Hematopoietic multipotent progenitor cell treated with erythropoietin and hydrocortisone succinate and interleukin-3 and kit ligand, for 4 days (in vitro differentiated cells): ENCODE measurements at places on chromosomes 2 and 18.

GRCh38 chr2:159557437-159558034 is 58.8 kb downstream of the BAZ2B start:
- DNase-seq = peak; percentile 65

- peak; percentile 19 for DNase-seq
Observed at GRCh38 chr18:76619621-76620315, 124.7 kb upstream of the ZNF516 start.

- no peak for DNase-seq
Observed at GRCh38 chr2:181818840-181819239, 72.7 kb upstream of the ITPRID2 start.

DNA sequence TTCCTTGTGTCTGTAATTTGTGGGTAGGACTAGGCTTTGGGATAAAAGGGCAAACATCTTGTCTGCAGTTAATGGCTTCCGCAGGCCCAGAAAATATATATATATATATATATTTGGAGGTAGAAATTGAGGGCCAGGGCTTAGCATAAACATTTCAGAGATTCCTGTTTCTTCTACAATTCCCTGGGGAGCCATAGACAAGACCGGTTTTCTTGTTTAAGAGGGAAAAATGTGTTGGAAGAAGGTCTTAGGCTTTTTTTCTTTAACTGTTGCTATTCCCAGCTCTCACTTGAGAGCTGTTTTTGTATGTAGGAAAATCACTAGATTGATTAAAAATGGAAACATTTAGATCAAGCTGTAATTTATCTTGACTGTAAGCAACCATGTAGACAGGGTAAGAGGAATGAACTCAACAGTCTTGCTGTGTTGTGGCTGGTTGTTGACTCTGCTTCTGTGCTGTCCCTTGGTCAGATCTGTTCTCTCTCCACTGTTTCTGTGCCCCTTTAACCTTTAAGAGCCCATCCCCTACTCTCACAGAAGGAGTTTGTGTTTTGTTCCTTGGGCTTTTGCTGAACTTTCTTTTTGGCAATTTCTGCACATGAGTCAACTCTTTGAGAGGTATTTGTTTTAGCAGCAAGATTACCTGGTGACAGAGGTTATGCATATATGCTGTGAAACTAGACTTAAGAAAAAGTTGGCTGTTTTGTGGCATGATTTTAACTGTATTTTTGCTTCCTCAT is 58.3 kb downstream of the EFEMP1 start:
- DNase-seq = no peak

GRCh38 chr18:63617915-63618234 is 26.2 kb downstream of the SERPINB4 start:
- no peak for DNase-seq

DNA sequence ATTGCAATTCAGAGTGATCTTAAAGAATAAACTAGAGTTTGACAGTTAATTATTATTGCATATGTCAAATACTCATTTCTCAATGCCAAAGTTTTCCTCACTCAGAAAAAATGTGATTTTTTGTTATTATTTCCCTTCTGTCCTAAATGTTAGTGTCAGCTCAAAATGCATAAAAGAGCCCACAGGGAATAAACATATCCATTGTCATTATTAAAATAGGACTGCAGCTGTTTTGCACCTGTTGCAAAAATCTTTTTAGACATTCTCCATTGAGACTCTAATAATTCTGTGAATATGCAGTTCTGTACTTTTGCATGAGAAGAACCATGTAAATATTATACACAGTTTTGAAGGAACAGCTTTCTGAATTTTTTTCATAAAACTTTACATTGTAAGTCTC is 540.0 kb upstream of the SLC39A10 start:
- no peak for DNase-seq

- no peak for DNase-seq
Observed at GRCh38 chr18:79617511-79618500, 61.8 kb upstream of the CTDP1 start.

DNA sequence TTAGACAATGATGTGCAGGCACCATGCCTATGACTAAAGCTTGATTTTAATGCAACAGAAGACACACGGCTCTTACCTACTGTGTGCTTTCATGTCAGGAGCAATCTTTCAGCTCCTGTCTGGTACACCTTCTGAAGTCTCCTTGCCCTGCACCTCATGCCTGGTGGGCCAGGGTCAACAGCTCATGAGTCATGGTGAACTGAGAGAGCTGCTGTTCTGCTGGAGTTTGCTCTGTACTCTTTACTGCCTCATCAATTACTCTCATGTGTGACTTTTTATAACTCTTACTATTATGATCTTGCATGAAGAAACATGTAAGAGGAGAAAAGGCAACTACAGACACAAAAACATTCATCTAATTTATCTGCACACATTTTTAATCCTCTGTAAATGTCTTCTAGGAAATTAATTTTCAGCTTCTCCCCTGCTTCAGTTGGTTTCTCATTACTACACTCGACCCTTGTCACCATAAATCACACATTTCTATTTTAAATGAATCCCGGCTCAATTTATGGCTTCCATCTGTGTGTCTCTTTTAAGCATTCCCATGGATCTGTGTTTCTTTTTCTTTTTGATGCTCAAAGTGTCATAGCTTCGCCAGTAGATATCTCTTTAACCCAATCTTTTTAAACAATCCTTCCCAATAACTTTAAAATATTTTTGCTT is 9.7 kb downstream of the SERPINB7 start:
- no peak for DNase-seq

GRCh38 chr18:59005262-59005661 is 134.4 kb upstream of the SEC11C start:
- no peak for DNase-seq

DNA sequence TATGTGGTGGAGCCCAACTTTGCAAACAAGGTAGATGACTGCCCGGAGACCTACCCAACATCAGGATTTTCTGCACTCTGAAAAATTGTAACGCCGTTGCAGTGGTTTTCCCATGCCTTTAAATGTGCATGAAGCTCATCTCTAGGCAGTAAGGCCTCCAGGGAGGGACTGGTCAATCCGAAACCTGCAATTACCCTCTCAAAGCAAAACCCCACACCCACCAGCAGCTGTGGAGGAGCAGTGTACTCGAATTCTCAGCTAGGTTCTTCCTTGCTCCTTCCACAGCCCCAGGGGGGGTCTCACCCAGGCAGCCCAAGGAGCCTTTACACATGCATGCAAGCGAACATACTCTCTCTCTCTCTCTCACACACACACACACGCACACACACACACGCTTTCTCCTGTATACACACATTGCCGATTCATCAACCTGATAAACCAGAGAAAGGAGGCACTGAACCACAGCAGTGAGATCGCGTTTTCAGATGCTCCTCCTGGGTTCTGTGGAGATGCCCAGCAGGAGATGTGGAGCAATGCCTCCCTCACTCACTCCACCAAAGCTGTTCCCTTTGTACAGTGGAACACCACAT is 109.2 kb downstream of the VIT start:
- DNase-seq = peak; percentile 11

GRCh38 chr2:217714287-217714751 is 288.5 kb downstream of the TNS1 start:
- peak; percentile 22 for DNase-seq

- no peak for DNase-seq
Observed at GRCh38 chr2:229855116-229855515, 66.7 kb downstream of the TRIP12 start.

GRCh38 chr2:4515871-4516761 is 812.7 kb downstream of the DCDC2C start:
- DNase-seq = no peak

DNA sequence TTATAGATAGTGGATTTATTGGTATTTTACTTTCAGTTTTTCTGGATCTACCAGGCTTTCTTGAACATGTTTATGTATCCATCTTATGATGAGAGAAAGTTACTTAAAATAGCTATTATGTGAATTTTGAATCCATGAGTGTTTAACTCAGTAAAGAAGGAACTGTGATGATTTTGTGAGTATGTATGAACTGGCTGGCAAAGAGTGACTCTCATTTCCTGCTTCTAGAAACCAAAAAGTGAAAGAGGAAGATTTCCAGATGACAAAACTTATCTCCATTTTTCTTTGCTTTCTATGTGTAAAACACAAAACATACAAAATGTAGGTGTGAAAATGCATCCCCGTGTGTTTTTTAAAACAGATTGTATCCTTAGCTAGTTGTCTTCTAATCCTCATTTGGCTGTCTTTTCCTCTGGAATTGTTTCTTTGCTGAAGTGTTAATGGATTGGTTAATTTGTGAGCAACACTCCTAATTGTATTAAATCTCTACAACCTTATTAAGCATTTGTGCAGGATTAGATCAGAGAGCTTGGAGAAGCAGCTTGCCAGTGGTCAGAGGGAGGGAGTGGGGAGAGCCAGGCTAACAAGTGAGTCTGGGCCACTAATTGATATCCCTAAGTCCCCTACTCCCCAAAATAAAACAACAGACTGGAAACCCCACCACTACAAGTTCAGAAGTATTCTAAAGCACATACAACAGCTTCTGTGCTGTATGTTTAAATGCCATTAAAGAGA is 23.9 kb downstream of the PTPRM start:
- DNase-seq = peak; percentile 19

DNA sequence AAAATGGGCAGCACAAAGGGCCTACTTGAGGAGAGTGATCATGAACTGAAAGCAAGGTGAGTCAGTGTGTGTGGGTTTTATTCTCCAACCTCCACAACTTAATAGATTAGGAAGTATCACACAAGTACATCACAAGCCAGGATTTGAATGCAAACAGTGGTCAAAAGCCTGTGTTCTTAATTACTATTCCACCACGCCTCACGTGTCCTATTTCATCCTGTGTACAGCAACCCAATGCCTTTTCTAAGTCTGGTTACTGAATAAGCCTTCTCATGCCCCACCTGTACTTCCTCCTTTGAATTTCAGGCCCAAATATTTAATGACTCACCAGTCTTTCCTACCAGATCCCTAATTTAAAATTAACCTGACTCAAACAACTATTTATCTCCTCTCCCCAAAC is 755.7 kb upstream of the SLC8A1 start:
- DNase-seq = no peak

- no peak for DNase-seq
Observed at GRCh38 chr2:113141451-113141850, 14.1 kb downstream of the IL1RN start.

GRCh38 chr2:190891372-190891771 is 10.8 kb downstream of the GLS start:
- peak; percentile 74 for DNase-seq

DNA sequence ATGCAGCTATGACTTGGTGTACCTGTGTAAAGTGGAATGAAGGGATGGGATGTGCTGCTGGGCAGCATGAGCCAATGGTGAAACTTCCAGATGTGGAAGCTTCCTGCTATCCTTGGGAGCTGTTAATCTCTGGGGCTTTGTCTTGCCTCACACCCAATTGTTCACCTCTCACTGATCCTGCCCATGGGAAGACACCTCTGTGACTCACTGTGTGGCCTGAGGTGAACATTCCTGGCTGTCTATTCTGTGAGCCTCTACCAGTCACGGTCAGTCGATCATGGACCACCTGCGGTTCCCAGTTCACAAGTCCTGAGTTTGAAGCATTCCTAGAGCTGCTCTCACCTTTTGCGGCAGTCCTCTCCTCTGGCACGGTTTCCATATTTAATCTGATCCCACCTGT is 12.1 kb downstream of the NEURL3 start:
- DNase-seq = no peak

GRCh38 chr2:118492335-118492734 is 355.1 kb downstream of the EN1 start:
- DNase-seq = peak; percentile 29

- DNase-seq = no peak
Observed at GRCh38 chr2:30960213-30960612, 153.0 kb upstream of the CAPN13 start.

DNA sequence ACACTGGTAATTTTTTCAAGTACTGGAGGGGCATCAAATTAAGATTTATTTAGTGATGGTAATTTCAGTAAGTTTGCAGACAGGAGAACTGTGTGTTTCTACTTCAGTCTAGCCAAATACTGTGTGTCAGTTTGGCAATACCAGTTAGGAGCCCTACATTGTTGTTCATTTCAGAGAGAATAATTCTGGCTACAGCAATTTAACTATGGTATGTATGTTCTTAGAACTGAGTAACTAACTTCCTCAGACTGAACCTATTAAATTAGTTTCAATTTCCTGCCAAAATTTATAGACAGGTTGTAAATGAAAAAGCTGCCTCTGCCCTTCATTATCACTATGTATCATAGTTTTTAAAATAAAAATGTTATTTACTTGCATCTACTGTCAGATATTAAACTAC is 332.4 kb downstream of the PARD3B start:
- DNase-seq = no peak

DNA sequence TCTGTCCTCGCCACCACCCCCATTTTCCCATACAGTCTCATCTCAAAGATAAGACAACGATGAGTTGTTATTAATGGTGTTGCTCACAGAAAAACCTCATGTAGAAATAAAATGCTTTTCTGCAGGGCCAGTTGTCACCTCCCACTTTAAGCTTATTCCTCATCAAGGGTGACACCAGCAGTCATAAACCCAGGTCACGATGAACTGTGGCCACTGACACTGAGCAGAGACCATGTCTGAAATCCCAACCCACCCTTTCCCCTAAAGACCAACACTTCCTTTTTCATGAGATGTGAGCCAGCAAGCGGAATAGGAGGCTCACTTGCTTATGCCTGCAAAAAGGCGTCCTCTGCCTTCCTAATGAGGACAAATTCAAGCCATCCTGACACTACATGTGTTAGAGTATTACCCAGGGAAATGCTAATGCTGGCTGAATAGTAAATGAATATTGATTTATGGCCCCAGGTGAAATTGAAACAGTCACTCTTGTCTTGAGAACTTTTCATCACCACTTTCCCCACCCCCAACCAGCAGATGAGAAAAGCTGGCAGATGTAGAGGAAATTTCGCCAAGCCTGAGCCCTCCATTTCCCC is 228.4 kb downstream of the MGAT5 start:
- no peak for DNase-seq

GRCh38 chr18:50687491-50687890 is 127.6 kb downstream of the MAPK4 start:
- DNase-seq = no peak

GRCh38 chr2:6535572-6535971 is 330.1 kb downstream of the CMPK2 start:
- no peak for DNase-seq

GRCh38 chr18:26008096-26008495 is 82.3 kb downstream of the SS18 start:
- no peak for DNase-seq

GRCh38 chr2:124248386-124248785 is 223.3 kb downstream of the CNTNAP5 start:
- no peak for DNase-seq

- DNase-seq = no peak
Observed at GRCh38 chr2:120926463-120927264, 191.0 kb downstream of the GLI2 start.

GRCh38 chr18:8787794-8788193 is 82.4 kb downstream of the MTCL1 start:
- DNase-seq = no peak

DNA sequence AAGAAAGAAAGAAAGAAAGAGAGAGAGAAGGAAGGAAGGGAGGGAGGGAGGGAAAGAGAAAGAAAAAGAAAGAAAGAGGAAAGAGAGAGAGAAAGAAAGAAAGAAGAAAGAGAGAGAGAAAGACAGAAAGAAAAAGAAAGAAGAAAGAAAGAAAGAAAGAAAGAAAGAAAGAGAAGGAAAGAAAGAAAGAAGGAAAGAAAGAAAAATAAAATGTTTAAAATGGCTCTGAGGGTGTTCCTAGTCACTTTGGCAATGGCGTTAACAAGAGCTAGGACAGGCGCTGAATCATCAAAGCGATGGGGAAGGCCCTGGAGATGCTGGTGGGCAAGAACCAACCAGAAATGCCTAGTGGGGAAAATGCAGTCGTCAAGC is 77.8 kb upstream of the GPC1 start:
- no peak for DNase-seq

- no peak for DNase-seq
Observed at GRCh38 chr2:118709786-118710185, 137.7 kb downstream of the EN1 start.

GRCh38 chr18:64244571-64244970 is 95.7 kb upstream of the LINC00305 start:
- peak; percentile 45 for DNase-seq
